ENCODE measurements at places on chromosomes 12 and 14. TPM values are rescaled to one million over a fixed set of nuclear protein-coding genes. Genes with fewer than 3 reads are reported as not detected.
A peak's percentile ranks its signal among the peaks of the same experiment; 100 is the strongest.

GRCh38 chr12:13173012-13173932 is 23.3 kb upstream of the EMP1 start:
- no peaks in the 10 kb centered on the region for H3K36me3 ChIP-seq
- H3K4me3 ChIP-seq = no peak overlapping the region
- DNase-seq = peak; percentile 67
- H3K27ac ChIP-seq = peak overlapping the region; percentile 70

- H3K4me1 ChIP-seq = no peaks in the 10 kb centered on the region
- no peaks in the 10 kb centered on the region for H3K27me3 ChIP-seq
- H3K27ac ChIP-seq = no peak overlapping the region
- H3K4me3 ChIP-seq = no peak overlapping the region
- no peaks in the 10 kb centered on the region for H3K36me3 ChIP-seq
Measured at GRCh38 chr14:78725086-78725485, 554.9 kb downstream of the NRXN3 start.

- H3K4me1 ChIP-seq = no peaks in the 10 kb centered on the region
- no peaks in the 10 kb centered on the region for H3K36me3 ChIP-seq
Measured at GRCh38 chr14:72932893-72933292, 6.6 kb downstream of the DCAF4 start.

DNA sequence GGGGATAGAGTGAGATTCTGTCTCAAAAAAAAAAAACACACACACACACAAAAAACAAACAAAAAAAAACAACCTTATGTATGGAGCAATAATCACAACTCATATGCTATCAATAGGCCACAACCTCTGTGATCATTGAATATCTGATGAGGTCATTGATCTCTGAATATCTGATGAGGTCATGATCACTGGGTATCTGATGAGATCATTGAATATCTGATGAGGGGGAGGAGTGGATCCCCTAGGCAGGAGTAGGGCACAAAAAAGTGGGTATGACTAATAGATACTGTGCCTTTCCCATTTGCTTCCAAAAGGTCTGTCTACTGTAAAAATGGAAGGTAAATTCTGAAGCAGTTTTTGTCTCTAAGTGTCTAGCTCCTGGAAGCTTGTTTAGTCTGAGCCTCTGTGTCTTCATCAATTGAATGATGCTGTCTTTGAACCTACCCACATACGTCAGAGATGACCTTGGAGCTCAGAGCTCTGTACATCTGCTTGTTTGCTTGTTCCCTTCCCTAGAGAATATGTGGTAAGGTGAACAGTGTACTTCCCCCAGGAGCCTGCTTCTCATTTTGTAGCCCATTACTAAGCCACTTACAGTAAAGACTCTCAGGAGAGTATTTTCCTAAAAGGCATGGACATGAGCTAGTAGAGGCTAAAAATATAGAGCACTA is 13.6 kb downstream of the PAH start:
- H3K36me3 ChIP-seq = no peaks in the 10 kb centered on the region
- H3K4me1 ChIP-seq = no peaks in the 10 kb centered on the region
- no peak for DNase-seq
- no peaks in the 10 kb centered on the region for H3K27me3 ChIP-seq
- H3K27ac ChIP-seq = no peak overlapping the region
- H3K4me3 ChIP-seq = no peak overlapping the region

GRCh38 chr14:61860294-61860918 is 98.2 kb downstream of the SNAPC1 start:
- H3K4me1 ChIP-seq = no peaks in the 10 kb centered on the region
- no peaks in the 10 kb centered on the region for H3K36me3 ChIP-seq
- H3K27ac ChIP-seq = no peak overlapping the region
- no peaks in the 10 kb centered on the region for H3K27me3 ChIP-seq
- no peak for DNase-seq
- H3K4me3 ChIP-seq = no peak overlapping the region

- peak overlapping the region; percentile 98 for H3K27ac ChIP-seq
- no peaks in the 10 kb centered on the region for H3K4me1 ChIP-seq
- H3K27me3 ChIP-seq = no peaks in the 10 kb centered on the region
- H3K4me3 ChIP-seq = peak overlapping the region; percentile 79
Measured at GRCh38 chr12:6768437-6768914, 2.3 kb downstream of the PTMS start.

- DNase-seq = no peak
- no peaks in the 10 kb centered on the region for H3K4me1 ChIP-seq
- H3K27ac ChIP-seq = no peak overlapping the region
- H3K27me3 ChIP-seq = no peaks in the 10 kb centered on the region
Measured at GRCh38 chr12:96186607-96187301, 7.4 kb upstream of the ELK3 start.

GRCh38 chr12:42039577-42039976 is 105.1 kb downstream of the GXYLT1 start:
- DNase-seq = no peak
- H3K36me3 ChIP-seq = no peaks in the 10 kb centered on the region
- H3K27ac ChIP-seq = no peak overlapping the region
- no peaks in the 10 kb centered on the region for H3K4me1 ChIP-seq
- H3K27me3 ChIP-seq = no peaks in the 10 kb centered on the region

DNA sequence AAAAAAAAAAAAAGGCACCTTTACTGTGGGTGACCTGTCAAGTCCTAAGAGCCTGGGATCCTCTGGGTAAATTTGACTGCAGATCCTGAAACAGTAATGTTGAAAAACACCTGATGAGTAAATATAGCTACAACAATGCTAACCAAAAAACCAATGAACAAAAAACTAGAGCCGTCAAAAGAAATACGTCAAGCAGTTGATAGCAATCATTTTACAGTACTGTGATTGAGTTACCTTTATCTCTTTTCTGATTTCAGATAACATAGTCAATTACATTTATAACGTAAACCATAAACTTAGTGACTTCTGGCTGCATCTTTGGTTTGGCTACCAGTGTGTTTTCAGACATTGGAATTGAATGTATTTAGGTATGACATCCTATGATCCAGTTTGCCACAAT is 6.1 kb upstream of the TMED2 start:
- no peaks in the 10 kb centered on the region for H3K27me3 ChIP-seq
- H3K36me3 ChIP-seq = no peaks in the 10 kb centered on the region
- no peak for DNase-seq
- no peak overlapping the region for H3K4me3 ChIP-seq
- no peak overlapping the region for H3K27ac ChIP-seq

- no peaks in the 10 kb centered on the region for H3K36me3 ChIP-seq
- DNase-seq = peak; percentile 50
- H3K27me3 ChIP-seq = no peaks in the 10 kb centered on the region
- H3K4me1 ChIP-seq = peaks cover 6% of the 10 kb centered on the region
- H3K27ac ChIP-seq = peak overlapping the region; percentile 82
- H3K4me3 ChIP-seq = peak overlapping the region; percentile 3
Measured at GRCh38 chr12:2183556-2184541, 131.1 kb downstream of the CACNA1C start.

- no peaks in the 10 kb centered on the region for H3K27me3 ChIP-seq
- no peak overlapping the region for H3K4me3 ChIP-seq
- H3K4me1 ChIP-seq = peaks cover 4% of the 10 kb centered on the region
- no peak for DNase-seq
- H3K27ac ChIP-seq = peak overlapping the region; percentile 82
Measured at GRCh38 chr14:67986131-67986841, 166.7 kb downstream of the RAD51B start.

DNA sequence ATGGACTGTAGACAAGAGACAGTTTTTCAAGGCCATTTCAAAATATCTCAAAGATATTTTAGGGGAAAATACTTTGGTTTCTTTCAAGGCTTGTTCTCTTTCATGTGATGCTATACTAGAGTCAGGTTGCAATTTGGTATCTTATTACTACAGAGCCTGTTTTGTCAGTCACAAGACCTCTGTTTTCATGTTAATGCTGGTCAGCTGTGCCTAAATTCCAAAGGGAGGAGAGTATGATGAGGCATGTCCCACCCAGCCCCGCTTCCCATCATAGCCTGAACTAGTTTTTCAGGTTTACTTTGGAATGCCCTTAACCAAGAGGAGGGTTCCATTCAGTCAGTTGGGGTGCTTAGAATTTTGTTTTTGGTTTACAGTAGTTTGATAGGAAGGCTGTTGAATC is 52.6 kb downstream of the GPHB5 start:
- DNase-seq = no peak
- no peaks in the 10 kb centered on the region for H3K4me1 ChIP-seq
- no peak overlapping the region for H3K27ac ChIP-seq
- no peak overlapping the region for H3K4me3 ChIP-seq

GRCh38 chr14:101460986-101461750 is 100.1 kb upstream of the DIO3 start:
- H3K27me3 ChIP-seq = peaks cover 15% of the 10 kb centered on the region
- H3K4me1 ChIP-seq = peaks cover 12% of the 10 kb centered on the region
- H3K27ac ChIP-seq = no peak overlapping the region
- DNase-seq = no peak
- no peak overlapping the region for H3K4me3 ChIP-seq
- H3K36me3 ChIP-seq = no peaks in the 10 kb centered on the region

- no peaks in the 10 kb centered on the region for H3K4me1 ChIP-seq
- H3K4me3 ChIP-seq = no peak overlapping the region
- H3K36me3 ChIP-seq = no peaks in the 10 kb centered on the region
- no peaks in the 10 kb centered on the region for H3K27me3 ChIP-seq
Measured at GRCh38 chr12:42570076-42570475, 19.5 kb downstream of the PRICKLE1 start.

DNA sequence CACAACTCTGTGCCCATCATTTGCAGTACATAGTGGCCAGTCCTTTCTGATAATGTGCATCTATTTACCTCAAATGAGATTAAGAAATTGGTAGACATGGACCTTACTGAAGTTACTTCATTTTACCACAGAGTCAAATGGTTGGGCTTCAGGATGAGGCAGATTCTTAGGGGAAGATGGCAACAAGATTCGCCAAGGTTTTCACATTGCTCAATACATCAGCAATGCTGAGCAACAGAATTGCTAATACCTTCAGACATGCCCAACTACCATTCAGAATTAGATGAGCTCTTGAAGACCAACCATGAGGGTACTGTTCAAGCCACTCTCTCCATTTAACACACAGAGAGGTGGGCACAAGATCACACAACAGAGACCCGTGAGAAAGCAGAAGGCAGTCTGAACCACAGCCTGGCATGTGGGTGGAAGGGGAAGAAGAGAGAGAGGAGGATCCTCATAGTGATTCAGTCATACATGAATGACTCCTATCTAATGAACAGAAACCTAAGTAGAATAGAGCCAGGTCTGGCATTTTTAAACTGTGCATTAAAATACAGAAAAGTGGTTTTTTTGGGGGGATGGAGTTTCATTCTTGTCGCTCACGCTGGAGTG is 28.5 kb downstream of the CPM start:
- no peak for DNase-seq
- no peaks in the 10 kb centered on the region for H3K36me3 ChIP-seq
- H3K4me3 ChIP-seq = no peak overlapping the region
- no peak overlapping the region for H3K27ac ChIP-seq
- H3K27me3 ChIP-seq = no peaks in the 10 kb centered on the region
- H3K4me1 ChIP-seq = no peaks in the 10 kb centered on the region

DNA sequence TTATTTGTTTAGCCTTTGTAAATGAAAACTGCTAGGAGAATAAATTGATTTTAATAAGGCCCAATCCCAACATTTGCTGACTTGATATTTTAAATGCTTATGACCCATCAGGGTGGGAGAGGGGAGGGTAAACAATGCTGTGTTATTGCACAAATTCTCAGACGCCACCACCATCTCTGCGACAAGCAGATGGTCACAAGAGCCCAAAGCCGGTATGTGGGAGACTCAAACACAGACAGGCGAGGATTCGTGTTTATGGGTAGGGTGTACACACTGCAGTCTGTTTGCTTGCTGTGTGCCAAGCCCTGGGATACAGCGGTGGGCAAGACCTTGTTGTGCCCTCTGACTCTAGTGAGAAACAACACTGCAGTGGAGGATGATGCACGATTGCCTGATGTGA is 39.2 kb upstream of the PWP1 start:
- no peak overlapping the region for H3K4me3 ChIP-seq
- no peaks in the 10 kb centered on the region for H3K36me3 ChIP-seq
- no peak overlapping the region for H3K27ac ChIP-seq
- DNase-seq = no peak
- no peaks in the 10 kb centered on the region for H3K4me1 ChIP-seq

DNA sequence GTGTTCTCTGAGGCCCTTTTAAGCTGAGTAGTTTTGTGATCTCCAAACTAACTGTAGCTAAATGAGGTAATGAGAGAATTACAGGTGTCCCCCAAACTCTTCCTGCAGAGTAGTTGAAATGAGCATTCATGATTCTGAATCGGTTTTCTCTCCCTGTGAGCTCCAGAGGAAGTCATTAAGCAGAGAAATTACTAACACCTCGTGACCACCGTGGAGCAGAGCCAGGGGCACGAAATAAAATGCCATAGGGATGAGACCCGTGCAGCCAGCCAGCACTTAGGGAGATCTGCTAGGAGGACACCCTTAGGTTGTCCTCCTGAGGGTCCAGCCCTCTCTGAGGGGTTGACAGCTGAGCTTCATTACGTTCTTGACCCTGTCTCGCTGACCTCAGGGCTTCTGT is 79.5 kb downstream of the SLC25A47 start:
- no peak for DNase-seq
- no peaks in the 10 kb centered on the region for H3K27me3 ChIP-seq
- no peaks in the 10 kb centered on the region for H3K4me1 ChIP-seq
- H3K36me3 ChIP-seq = no peaks in the 10 kb centered on the region
- no peak overlapping the region for H3K4me3 ChIP-seq

DNA sequence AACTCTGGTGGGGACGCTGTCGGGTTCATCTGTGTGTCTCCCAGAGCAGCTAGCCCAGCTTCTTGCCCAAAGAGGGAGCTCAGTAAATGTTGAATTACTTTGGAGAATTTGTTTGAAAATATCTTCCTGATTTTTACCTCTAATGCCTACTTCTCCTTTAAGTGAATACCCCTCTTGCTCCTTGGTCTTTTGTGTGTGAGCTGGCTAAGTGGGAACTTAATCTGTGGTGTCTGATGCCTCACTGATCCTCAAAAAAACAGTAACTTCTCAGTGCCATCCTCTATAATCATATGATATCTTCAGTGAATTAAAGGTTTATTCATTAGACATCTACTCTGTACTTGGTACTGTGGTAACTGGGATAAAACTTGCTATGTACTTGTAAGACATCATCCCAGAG is 7.7 kb upstream of the PSMA6 start:
- no peak overlapping the region for H3K27ac ChIP-seq
- no peaks in the 10 kb centered on the region for H3K36me3 ChIP-seq
- H3K4me1 ChIP-seq = no peaks in the 10 kb centered on the region

GRCh38 chr12:110577864-110578693 is 5.0 kb downstream of the PPTC7 start:
- no peaks in the 10 kb centered on the region for H3K36me3 ChIP-seq
- DNase-seq = no peak
- peak overlapping the region; percentile 67 for H3K27ac ChIP-seq
- H3K4me1 ChIP-seq = peaks cover 11% of the 10 kb centered on the region
- no peak overlapping the region for H3K4me3 ChIP-seq
- no peaks in the 10 kb centered on the region for H3K27me3 ChIP-seq

- H3K27me3 ChIP-seq = no peaks in the 10 kb centered on the region
- H3K36me3 ChIP-seq = no peaks in the 10 kb centered on the region
- no peak overlapping the region for H3K27ac ChIP-seq
- no peak overlapping the region for H3K4me3 ChIP-seq
- H3K4me1 ChIP-seq = no peaks in the 10 kb centered on the region
- no peak for DNase-seq
Measured at GRCh38 chr12:129827102-129827865, 76.5 kb downstream of the TMEM132D start.

- H3K27me3 ChIP-seq = no peaks in the 10 kb centered on the region
- peaks cover 16% of the 10 kb centered on the region for H3K4me1 ChIP-seq
- H3K36me3 ChIP-seq = no peaks in the 10 kb centered on the region
- H3K4me3 ChIP-seq = no peak overlapping the region
- H3K27ac ChIP-seq = peak overlapping the region; percentile 88
- DNase-seq = peak; percentile 75
Measured at GRCh38 chr12:96241846-96242256, 47.7 kb downstream of the ELK3 start.

The CLEC1A gene
- total RNA-seq = 5.3 TPM

The RALGAPA1 gene
- total RNA-seq = 44.1 TPM

The ALDH1L2 gene
- total RNA-seq = 0.77 TPM

The CRIP2 gene
- 181 TPM for total RNA-seq

The PRB2 gene
- total RNA-seq = not detected

The AQP2 gene
- total RNA-seq = not detected

The NKX2-8 gene
- not detected for total RNA-seq

The KRT72 gene
- total RNA-seq = not detected
